ENCODE measurements at places on chromosomes 12 and 14.

GRCh38 chr12:97875064-97875463 is 412.5 kb downstream of the RMST start:
- DNase-seq = no peak

- DNase-seq = no peak
Measured at GRCh38 chr12:10838461-10838860, 10.8 kb downstream of the PRR4 start.

GRCh38 chr12:25914551-25914950 is 43.9 kb upstream of the RASSF8 start:
- DNase-seq = no peak

DNA sequence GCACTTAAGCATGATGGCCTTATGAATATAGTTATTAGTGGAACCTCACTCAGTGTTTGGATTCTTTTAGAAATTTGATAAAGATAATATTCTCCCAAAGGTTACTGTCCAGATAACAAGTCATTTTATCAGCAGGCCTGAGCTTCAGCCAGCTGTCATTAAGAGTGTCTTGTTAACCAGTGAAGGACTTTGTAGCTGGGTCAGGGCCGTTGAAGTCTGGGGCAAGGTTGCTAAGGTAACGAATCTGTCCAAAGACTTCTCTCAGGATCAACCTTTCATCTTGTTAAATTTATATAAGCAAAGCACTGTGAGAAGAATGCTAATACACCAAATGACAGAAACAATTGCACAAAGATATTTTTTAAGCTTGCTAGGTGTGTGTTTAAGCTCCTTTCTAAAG is 271.3 kb upstream of the TMPO start:
- DNase-seq = no peak

DNA sequence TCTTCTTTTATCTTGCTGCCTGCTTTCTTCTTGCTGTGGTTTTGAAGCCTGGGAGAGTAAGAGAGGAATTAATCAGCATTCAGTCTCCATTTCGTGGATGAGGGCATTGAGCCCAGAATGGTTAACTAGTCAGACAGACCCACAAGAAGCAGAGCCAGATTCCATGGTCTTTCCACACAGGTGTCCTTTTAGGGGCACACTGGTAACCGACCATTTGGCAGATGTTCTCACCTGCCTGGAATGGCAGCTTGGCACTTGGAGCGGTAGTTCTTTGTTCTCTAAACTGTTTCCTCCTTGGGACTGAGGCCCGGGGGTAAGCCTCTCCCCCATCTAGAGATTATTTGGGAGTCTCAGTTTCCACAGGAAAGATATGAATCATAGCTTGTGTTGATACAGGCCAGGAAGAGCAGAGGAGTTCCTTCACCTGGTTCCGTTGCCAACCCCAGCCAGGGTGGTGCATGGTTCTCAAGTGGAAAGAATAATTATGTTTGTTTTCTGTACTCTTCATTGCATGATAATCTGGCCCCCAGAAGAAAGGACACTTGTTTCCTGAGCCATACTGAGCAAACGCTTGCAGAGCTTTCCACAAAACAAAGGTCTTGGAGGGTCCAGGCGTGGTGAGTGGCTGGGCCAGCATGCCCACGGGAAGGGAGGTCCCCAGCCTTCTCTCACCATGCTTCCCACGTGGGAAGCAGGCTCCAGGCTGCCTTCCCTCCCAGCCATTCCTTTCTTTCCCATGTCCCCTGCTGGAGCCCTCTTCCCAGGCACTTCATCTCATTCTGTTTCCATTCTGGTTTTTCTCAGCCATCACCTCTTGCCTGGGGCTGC is 2.0 kb upstream of the KRT75 start:
- DNase-seq = no peak

- no peak for DNase-seq
Measured at GRCh38 chr12:103928682-103929045, 1.5 kb upstream of the HSP90B1 start.

DNA sequence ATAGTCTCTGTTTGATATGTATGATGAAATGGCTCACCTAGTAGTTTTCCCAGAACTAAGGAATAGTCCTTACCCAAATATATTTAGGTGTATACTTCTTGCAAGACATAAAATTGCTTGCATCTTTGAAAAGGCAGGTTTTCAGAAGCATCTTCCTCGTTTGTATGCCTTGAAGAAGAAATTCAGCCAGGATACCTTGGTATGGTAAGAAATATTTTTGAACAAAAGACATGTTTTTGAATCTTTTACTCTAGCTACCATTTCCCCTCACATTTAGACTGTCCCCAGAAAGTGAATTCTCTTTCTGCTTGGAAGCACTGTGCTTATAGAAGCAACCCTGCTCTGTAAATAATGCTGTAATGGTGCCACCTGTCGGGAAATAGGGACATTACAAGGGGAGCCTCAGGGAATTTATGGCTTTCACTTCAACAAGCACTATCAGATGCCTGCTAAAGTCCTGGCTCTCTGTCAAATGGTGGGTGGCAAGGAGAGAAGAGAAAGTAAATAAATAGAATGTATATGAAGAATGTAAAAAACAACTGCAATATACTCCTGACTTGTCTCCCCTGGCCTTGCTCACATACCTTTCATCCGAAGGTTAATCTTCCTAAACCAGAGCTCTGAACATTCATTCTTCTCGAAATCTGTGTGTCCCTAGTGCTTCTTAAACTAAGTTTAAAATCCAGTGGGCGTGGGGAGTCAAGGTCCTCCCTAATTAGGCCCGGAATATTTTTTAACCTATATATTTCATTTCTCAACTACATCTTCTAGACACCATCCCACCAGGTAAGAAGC is 6.1 kb downstream of the CCDC184 start:
- peak; percentile 60 for DNase-seq

GRCh38 chr12:10717410-10717809 is 5.7 kb downstream of the YBX3 start:
- peak; percentile 30 for DNase-seq

DNA sequence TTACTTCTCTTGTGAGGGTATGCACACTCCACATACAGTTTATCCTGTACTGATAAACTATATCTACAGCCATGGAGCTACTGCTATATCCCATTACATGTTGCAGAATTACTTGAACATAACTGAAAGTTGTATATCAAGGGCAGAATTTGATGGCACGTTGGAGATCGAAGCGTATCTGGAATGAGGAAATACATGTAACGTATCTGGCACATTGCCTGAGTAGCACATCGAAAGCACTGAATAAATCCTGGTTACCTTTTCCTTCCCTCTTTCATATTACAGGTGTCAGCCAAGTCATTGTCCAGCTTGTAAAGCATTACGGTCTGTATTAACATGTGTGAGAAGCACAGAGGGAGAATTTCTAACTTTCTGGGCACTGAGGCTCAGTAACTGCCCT is 42.1 kb upstream of the LIN7A start:
- DNase-seq = peak; percentile 56

DNA sequence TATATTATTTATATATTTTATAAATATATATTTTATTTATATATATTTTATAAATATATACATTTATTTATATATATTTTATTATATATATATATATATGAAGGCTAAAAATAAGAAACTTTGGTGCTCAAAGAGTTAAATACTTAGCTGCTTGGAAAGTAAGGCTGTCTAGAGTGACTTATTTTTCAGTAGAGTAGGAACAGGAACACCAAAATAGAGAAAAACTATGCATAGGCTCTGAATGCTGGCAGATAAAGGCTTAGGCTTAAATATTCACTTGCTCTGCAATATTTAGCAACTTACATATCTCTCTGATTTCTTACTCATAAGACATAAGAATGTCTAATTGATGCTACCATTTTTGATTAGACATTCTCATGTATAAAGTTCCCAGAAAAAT is 991.2 kb downstream of the VRK1 start:
- no peak for DNase-seq

GRCh38 chr12:79997096-79997791 is 62.3 kb upstream of the PPP1R12A start:
- no peak for DNase-seq

- DNase-seq = no peak
Measured at GRCh38 chr12:114864837-114865551, 181.0 kb upstream of the TBX3 start.

DNA sequence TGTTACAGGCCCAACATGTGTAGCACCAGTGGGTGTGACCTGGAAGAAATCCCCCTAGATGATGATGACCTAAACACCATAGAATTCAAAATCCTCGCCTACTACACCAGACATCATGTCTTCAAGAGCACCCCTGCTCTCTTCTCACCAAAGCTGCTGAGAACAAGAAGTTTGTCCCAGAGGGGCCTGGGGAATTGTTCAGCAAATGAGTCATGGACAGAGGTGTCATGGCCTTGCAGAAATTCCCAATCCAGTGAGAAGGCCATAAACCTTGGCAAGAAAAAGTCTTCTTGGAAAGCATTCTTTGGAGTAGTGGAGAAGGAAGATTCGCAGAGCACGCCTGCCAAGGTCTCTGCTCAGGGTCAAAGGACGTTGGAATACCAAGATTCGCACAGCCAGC is 8.6 kb downstream of the BCL2L14 start:
- DNase-seq = no peak

- no peak for DNase-seq
Measured at GRCh38 chr12:75269209-75269608, 59.6 kb upstream of the KCNC2 start.

- DNase-seq = no peak
Measured at GRCh38 chr14:68672609-68673285, 120.1 kb downstream of the ZFP36L1 start.

GRCh38 chr12:46403719-46404070 is 31.1 kb upstream of the SLC38A2 start:
- no peak for DNase-seq

- no peak for DNase-seq
Measured at GRCh38 chr14:27553790-27554189, 956.0 kb upstream of the NOVA1 start.

GRCh38 chr14:79693935-79694334 is 517.4 kb downstream of the DIO2 start:
- no peak for DNase-seq

DNA sequence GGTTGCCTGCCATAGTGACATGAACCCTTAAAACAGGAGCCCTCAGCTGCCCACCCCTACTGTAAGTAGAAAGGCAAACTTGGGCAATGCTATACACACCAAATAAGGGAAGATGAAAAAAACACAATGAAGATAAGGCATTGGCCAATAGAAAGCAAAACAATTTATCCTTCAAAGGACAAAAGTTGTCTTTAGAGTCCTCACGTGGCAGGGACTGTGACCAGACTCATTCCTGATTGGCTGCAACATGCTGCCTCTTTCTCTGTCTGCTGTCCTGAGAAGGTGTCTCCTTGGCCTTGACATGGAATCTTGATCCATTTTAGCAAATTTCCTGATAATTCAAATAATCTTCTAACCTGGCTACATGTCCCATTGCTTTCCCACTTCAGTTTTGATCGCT is 131.9 kb downstream of the GPR135 start:
- no peak for DNase-seq

GRCh38 chr12:111687255-111687654 is 1.4 kb downstream of the ACAD10 start:
- no peak for DNase-seq

- no peak for DNase-seq
Measured at GRCh38 chr12:117096501-117097042, 2.6 kb downstream of the TESC start.

- no peak for DNase-seq
Measured at GRCh38 chr12:131097202-131098177, 143.8 kb downstream of the ADGRD1 start.

DNA sequence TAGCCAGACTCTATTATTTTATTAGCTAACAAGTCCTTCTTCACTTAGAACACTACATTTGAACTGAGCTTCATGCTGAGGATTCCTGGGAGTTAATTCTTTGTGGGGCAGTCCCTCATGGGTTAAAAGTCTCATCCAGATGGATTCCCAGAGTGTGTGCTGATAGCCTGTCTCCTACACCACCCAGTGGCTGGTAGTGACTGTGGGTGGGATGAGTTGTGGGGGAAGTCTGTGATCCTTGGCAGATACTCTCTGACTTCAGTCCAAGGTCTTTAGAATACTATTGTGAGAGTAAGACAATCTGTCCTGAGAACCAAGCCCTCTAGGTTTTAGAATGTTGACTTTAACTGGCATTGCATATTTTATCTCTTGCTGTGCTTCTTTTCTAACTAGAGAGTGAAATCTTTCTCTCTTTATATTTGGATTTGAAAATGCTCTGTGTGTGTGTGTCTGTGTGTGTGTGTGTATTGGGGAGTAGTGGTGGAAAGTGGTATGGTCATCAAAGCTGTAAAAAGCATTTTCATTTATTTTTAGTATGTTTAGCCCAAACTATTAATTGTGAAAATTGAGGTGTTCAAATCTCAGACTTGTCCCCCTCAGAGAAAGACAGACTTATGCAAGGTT is 37.3 kb downstream of the AKAP6 start:
- DNase-seq = no peak

DNA sequence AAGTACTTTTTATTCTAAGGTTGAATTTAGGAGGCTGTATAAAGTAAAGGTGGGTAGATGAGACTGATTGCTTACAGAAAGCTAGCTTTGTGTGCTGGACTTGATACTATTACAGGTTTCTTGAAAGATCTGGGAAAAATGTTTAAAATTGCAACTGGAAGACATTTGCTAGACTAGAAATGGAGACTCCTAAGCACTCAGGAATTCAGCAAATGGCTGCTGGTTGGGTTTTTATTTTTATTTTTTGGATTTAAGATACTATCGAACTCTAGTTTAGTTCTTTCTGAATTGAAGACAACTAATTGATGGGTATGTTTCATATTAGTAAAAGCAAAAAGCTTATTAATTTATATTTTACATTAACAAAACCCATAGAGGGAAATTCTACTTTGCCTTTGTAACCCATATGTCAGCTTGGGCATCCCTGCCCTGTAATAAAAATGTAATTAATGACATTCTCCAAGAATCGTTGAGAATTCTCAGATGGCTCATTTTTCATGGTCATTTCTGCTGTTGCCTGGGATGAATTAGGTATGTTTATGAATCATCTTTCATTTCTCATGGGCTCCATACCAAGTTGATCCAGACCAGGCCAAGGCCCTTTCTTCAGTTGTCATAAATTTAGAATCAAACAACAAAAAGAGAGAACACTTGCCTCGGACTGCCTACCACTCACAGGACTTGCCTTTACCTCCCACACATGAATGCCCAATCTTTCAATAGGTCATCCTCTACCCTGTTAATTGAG is 102.1 kb downstream of the ERGIC2 start:
- no peak for DNase-seq

- DNase-seq = no peak
Measured at GRCh38 chr12:95648990-95649791, 97.9 kb upstream of the USP44 start.

DNA sequence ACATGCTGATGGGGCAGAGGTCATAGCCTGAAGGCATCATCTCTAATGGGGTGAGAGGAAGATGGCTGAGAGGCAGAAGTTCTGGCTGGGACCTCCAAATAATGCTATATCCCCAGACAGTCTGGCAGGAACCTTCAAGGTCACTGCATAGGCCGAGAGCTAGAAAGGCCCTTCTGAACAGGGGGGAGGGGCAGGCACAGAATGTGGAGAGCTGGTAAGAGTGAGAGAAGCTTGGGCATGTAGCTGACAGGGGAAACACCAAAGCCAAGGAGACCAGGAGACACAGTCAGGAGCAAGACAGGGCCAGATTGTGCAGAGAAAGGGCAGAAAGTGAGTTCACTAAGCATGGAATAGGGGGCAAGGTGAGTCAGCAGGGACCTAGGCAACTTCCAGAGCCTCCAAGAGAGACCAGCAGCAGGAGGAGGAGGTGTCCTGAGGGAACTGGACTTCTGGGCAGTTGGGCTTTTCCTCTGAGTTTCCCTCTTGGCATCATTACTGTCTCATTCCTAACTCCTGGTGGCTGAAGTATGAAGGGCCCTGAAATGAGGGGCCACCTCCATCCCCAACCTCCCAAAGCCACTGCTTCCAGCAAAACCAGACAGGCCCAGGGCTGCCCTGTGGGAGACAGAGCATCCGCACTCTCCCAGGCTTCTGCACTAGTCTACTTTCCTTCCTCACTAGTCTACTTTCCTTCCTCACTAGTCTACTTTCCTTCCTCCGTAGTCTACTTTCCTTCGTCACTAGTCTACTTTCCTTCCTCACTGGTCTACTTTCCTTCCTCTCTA is 17.1 kb downstream of the ANO2 start:
- DNase-seq = no peak
